ENCODE measurements at places on chromosomes 1 and 21. TPM values are rescaled to one million over a fixed set of nuclear protein-coding genes. Genes with fewer than 3 reads are reported as not detected.
A peak's percentile ranks its signal among the peaks of the same experiment; 100 is the strongest.

Gene ST6GALNAC5
- 1.3 TPM for total RNA-seq

Gene PLA2G2A
- total RNA-seq, result not detected

Gene B3GALT2
- total RNA-seq, result 1.3 TPM

Gene SETD4
- 11.3 TPM for total RNA-seq

Gene C21orf91
- 13.6 TPM for total RNA-seq

Gene GJB3
- not detected for total RNA-seq

Gene C4BPB
- not detected for total RNA-seq

Gene AMY1C
- total RNA-seq, result not detected

Gene CC2D1B
- 28.9 TPM for total RNA-seq

Gene LRRIQ3
- 1.3 TPM for total RNA-seq

GRCh38 chr1:203658274-203658673, 31.6 kb downstream of the ATP2B4 start:
- no peak overlapping the region for H3K27ac ChIP-seq
- H3K27me3 ChIP-seq, result no peaks in the 10 kb centered on the region
- H3K4me1 ChIP-seq, result peaks cover 15% of the 10 kb centered on the region
- DNase-seq, result no peak
- peaks cover 2% of the 10 kb centered on the region for H3K36me3 ChIP-seq

DNA sequence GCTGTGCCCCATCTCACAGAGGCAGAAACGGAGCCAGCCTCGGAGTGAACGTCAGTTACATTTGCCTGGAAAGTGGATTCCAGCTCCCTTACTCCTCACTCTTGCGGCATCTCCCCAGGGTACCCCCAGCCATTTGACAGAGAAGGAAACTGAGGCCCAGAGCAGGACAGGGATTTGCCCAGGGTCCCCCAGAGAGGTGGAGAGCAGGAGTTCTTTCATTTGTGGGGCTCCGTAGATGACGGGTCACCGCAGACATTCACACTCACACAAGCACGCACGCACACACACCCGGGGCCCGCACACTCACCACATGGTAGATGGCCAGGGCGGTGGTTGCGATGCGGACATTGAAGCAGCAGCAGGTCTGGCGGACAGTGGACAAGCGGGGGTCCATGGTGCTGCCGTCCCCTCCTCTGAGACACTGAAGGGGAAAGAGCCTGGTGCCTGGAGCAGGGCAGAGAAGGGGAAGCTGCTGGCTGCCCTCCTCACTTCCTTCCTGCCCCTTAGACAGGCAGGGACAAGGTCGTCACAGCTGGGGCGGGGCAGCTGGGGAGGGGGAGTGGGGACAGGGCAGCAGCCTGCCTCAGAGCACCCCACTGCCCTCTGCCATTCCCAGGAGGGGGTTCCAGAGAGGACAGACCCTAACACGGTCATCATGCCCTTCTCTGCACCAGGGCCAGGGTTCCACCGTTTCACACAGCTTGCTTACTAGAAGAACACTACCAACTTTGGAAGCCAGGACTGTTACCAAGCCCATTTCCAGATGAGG, at the start of gene LAPTM5:
Gene LAPTM5, minus strand, starts transcription at position 423 of the 769 bp plus-strand sequence. Its CDS starts 29 bp downstream, at position 394.
- peaks cover 2% of the 10 kb centered on the region for H3K27me3 ChIP-seq
- no peak for DNase-seq
- H3K36me3 ChIP-seq, result no peaks in the 10 kb centered on the region
- peaks cover 12% of the 10 kb centered on the region for H3K4me1 ChIP-seq

DNA sequence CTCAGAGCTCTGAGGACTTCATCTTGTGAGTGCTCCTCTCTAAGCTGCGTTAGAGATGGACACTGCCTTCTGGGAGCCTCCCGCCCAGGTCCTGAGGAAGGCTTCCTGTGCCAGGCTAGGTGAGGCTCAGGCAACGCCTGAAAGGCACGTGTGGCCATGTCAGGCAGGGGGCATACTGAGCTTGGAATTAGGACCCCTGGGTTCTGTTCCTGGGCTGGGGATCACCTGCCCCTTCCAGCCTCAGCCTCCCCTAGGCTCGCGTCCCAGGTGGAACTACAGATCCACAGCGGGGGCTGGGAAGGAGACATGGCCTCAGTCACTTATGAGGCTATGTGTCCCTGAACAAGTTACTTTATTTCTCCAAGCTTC, 10.0 kb upstream of the ASCL5 start:
- H3K4me1 ChIP-seq, result peaks cover 13% of the 10 kb centered on the region
- H3K27me3 ChIP-seq, result no peaks in the 10 kb centered on the region
- no peak for DNase-seq
- H3K4me3 ChIP-seq, result no peak overlapping the region
- H3K27ac ChIP-seq, result peak overlapping the region; percentile 47
- peaks cover 5% of the 10 kb centered on the region for H3K36me3 ChIP-seq

GRCh38 chr1:98923667-98924066, 81.0 kb downstream of the PLPPR5 start:
- no peak overlapping the region for H3K4me3 ChIP-seq
- no peaks in the 10 kb centered on the region for H3K27me3 ChIP-seq
- no peak for DNase-seq
- no peak overlapping the region for H3K27ac ChIP-seq
- H3K4me1 ChIP-seq, result peaks cover 2% of the 10 kb centered on the region
- H3K36me3 ChIP-seq, result no peaks in the 10 kb centered on the region

GRCh38 chr1:54342742-54343687, 63.2 kb downstream of the SSBP3 start:
- no peaks in the 10 kb centered on the region for H3K36me3 ChIP-seq
- no peak overlapping the region for H3K27ac ChIP-seq
- no peak for DNase-seq
- no peaks in the 10 kb centered on the region for H3K27me3 ChIP-seq
- H3K4me3 ChIP-seq, result no peak overlapping the region

- no peak for DNase-seq
- no peaks in the 10 kb centered on the region for H3K36me3 ChIP-seq
- no peaks in the 10 kb centered on the region for H3K27me3 ChIP-seq
- no peak overlapping the region for H3K4me3 ChIP-seq
Observed at GRCh38 chr1:71835442-71835813, 446.9 kb downstream of the NEGR1 start.

GRCh38 chr1:69929308-69930057, 275.9 kb downstream of the LRRC40 start:
- no peak overlapping the region for H3K27ac ChIP-seq
- H3K4me3 ChIP-seq, result no peak overlapping the region
- H3K4me1 ChIP-seq, result no peaks in the 10 kb centered on the region
- H3K36me3 ChIP-seq, result no peaks in the 10 kb centered on the region
- no peaks in the 10 kb centered on the region for H3K27me3 ChIP-seq

- no peaks in the 10 kb centered on the region for H3K36me3 ChIP-seq
- H3K4me3 ChIP-seq, result no peak overlapping the region
- no peaks in the 10 kb centered on the region for H3K4me1 ChIP-seq
- no peaks in the 10 kb centered on the region for H3K27me3 ChIP-seq
- no peak for DNase-seq
Observed at GRCh38 chr1:112058815-112059450, 69.5 kb upstream of the KCND3 start.

GRCh38 chr1:106080608-106081325, 975.7 kb upstream of the PRMT6 start:
- H3K36me3 ChIP-seq, result no peaks in the 10 kb centered on the region
- H3K27ac ChIP-seq, result no peak overlapping the region
- DNase-seq, result no peak
- H3K4me3 ChIP-seq, result no peak overlapping the region
- no peaks in the 10 kb centered on the region for H3K4me1 ChIP-seq

DNA sequence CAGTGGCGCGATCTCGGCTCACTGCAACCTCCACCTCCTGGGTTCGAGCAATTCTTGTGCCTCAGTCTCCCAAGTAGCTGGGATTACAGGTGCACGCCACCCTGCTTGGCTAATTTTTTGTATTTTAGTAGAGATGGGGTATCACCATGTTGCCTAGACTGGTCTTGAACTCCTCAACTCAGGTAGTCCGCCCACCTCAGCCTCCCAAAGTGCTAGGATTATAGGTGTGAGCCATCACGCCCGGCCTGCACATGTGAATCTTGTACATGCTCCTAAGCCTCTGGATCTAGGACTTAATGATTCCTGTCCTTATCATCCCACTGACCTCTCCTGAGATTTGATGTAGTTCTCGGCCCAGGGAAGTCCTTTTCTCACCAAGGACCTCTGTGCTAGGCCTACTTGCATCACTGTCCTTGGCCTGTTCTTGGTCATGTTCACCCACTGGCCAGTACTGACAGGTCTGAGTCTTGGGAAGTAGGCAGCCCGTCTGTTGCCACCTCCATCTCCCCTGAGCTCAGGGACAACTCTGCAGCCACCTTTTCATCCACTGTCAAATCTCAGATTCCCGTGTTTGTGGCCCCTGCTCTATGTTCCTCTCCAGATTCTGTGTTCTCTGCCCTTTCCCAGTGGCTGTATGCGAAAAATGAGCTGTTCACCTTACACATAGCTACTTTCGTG, 9.4 kb downstream of the HYI start:
- no peaks in the 10 kb centered on the region for H3K27me3 ChIP-seq
- no peaks in the 10 kb centered on the region for H3K4me1 ChIP-seq
- peaks cover 39% of the 10 kb centered on the region for H3K36me3 ChIP-seq
- no peak for DNase-seq
- no peak overlapping the region for H3K4me3 ChIP-seq

DNA sequence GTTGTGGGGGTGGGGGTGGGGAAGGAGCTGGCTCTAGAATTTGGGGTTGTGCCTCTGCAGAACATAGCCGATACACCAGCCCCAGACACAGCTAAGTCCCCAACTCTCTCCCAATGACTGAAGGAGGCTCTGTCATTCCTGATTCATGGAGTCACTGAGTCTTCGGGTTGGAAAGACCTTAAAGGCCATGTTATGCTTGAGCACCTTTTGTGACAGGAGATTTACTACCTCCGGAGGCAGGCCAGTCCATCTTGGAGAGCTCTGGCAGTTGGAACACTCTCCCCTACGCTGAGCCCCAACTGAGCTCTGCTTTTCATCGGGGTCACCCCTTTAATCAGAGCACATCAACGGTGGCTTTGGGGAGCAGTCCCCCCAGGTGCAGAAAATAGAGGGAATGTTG, 284.4 kb upstream of the GJB5 start:
- no peak overlapping the region for H3K4me3 ChIP-seq
- no peaks in the 10 kb centered on the region for H3K27me3 ChIP-seq
- no peaks in the 10 kb centered on the region for H3K36me3 ChIP-seq
- no peak for DNase-seq

DNA sequence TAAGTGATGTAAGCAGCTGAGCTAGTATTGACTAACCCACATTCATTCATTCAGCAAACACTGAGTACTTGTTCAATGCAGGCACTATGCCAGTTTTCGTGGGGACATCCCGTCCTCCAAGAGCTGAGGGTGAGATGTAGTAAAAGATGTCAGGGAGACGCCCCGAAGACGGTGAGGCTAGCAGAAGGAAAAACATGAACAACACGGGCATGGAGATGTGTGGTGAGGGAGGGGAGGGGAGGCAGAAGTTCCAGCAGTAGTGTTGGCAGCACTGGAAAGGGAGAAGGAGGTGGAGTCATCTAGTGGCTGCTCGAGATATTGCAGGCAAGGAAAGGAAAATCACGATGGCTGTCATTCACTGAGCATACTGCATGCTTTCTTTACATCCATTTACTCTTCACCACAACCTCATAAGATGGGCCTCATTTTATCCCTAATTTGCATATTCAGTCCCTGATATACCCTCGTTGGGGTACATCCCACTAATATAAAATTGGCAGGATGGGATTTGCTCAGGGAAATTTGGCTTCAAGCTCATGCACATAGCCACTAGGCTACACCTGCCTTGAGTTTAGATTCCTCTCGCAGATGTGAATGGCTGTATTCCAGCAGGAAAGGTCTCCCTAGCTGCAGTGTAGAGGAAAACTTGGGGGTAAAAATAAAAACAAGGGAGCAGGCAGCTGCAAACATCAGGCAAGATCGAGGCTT, 14.5 kb downstream of the PDZK1IP1 start:
- H3K4me3 ChIP-seq, result no peak overlapping the region
- H3K4me1 ChIP-seq, result no peaks in the 10 kb centered on the region
- no peaks in the 10 kb centered on the region for H3K36me3 ChIP-seq
- peak; percentile 60 for DNase-seq

DNA sequence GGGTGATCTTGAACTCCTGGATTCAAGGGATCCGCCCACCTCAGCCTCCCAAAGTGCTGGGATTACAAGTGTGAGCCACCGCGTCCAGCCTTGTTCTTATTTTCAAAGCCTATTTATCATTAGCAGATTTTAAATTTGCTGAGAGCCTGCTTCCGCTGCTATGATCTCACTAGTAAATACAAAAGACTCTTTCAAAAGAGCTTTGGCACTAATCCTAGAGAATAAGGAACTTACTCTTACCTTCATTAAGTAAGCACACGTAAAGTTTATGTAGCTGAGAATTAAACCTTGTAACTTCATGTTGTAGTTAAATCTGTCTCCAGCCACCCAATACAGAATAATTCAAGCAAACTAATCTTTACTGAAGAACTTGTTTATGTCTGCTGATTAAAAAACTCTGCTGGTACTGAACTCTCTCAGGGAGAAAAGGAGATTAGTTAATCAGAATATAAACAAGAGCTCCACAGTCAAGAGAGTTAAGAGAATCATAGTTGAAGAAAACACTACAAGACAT, 72.3 kb downstream of the RUSC1 start:
- DNase-seq, result peak; percentile 62
- no peaks in the 10 kb centered on the region for H3K4me1 ChIP-seq
- H3K27me3 ChIP-seq, result no peaks in the 10 kb centered on the region
- no peak overlapping the region for H3K27ac ChIP-seq
- no peaks in the 10 kb centered on the region for H3K36me3 ChIP-seq
